Foreskin keratinocyte (primary cell): ENCODE measurements at places on chromosomes 16 and 17.

DNA sequence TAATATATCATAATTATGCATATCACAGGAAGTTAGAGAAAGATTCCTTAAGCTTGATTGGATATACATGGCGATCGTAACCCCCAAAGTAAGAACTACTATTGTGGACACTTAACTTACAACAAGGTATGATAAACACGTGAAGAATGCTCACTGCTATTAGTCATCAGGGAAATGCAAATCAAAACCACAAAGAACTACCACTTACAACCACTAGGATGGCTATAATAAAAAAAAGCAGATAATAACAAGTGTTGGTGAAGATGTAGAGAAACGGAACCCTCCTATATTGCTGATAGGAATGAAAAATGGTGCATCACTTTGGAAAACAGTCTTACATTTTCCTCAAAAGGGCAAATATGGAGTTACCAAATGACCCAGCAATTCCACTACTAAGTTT is 265.9 kb downstream of the SLC39A11 start:
- DNase-seq, result peak; percentile 71

DNA sequence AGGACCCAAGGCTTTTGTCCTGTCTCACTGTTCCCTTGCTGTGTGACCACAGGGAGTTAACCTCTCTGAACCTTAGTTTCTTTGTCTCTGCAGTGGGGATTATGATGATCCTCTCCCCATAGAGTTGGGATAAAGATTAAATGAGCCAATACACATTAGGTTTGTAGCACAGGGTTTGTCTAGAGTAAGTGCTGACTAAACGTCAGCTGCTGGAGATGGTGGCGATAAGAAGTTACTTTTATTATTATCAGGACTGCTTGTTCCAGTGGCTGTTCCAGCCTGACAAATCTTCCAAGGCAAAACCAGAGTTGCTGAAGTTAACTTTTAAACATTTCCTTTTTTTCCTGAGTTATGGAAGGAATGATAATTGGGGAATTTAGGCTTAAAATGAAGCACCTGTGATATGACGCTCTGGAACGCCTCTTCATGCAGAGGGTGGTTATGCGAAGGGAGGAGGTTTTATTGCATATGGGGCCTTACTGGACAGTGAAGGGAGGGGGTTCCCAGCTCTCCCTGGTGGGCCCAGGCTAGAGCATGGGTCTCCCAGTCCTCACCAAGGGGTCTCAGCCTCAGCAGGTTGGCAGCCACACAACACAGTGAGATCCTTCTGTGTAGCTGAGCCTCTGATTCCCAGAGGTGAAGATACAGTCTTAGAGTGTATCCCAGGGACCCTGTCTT is 35.8 kb downstream of the PLCG2 start:
- DNase-seq, result no peak

DNA sequence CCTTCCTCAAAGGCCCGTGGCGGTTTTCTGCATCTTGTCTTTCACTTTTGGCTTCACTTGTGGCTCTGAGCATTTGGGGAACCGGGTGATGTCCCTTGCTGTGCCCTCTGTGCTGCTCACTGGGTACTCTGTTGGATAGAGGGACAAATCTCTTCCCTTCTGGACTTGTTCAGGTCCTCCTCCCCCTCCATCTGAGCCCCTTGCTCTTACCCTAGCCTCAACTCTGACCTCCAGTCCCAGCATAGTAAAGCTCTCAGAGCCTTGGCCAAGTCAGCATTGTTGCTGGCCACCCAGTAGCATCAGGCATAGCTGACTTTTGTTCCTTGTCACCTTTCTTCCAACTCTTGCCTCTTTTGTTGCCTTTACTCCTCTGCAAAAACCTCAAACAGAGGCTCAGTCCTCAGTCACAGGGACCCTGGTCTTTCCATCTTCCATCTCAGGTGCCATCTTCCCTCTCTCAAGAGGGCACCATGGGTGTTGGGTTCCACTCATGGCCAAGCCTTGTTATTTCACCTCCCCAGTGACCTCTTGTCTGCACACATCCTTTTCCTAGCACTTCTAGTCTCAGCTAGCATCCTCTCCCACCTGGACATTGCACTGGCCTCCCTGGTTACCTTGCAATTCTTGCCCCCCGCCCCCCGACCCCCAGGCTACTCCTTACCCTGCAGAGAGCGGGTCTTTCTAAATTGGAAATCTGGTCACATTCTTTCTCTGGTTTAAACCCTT is 393 bp upstream of the PSMB10 start:
- no peak for DNase-seq

DNA sequence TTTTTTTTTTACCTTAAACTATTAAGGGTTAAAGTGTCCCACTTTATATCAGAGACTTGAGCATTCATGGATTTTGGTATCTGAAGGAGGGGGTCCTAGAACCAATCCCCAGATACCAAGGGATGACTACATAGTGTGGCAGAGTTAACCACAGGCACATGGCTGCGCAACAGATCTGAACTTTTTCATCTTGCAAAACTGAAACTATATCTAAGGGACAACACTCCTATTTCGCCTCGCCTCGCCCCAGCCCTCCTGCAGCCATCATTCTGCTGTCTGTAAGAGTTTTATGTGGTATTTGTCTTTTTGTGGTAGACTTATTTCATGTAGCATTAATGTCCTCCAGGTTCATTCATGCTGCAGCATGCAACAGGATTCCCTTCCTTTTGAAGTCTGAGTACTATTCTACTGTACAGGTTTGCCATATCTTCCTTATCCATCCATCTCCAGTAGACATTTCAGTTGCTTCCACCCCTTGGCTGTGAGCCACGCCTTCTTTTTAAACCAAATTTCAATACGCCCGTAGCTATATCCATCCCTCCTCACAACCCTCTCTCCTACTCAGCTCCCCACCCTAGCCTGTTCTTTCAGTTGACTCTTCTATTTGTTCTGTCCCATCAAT is 53.2 kb downstream of the AMFR start:
- no peak for DNase-seq

DNA sequence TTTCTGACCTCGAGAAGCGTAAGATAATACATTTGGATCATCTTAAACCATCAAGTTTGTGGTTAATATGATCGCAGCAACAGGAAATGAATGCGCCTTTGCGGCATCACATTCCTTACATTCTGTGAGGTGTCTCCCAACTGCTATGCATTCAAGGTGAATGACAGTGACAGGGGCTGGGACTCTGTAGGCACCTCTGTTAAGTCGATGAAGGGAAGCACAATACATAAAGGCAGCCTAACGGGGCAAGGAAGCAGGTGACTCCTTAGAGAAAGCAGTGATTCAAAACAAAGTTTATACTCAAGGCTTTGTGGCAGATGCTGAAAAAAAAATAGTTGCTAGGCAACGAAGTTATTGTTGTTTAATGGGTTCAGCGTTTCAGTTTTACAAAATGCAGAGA is 21.6 kb upstream of the EVPL start:
- DNase-seq, result no peak

DNA sequence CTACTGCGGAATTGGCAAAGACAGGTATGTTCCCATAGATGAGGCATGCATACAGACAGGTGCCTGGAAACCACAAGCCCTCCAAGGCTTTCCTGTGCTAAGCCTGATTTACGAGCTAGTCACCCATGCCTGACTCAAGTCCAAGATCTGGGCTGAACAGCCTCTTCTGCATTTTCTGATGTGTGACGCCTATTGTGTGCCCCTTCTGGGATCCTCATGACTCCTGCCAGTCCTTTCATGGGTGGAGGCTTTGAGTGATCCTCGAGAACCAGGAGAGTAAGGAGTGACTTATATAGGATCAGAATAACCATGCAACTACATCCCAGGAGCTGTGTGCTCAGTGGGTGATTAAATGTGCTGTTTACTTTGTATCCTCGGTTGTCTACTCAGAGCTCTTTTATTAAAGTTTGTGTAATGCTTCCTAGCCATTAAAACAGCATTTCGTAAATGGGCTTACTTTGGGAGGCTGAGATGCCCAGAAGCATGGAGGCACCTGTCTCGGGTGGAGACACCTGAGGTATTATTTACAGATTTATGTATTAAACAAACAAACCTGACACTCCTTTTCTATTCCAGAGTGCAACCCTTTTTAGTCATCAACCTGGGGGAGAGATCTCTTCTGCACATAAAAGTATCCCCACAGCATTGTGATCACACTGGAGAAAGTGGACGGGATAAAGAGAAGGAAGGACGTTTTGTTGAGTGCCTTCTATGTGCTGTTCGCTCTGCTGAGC is 373.0 kb upstream of the DYNLRB2 start:
- peak; percentile 91 for DNase-seq

DNA sequence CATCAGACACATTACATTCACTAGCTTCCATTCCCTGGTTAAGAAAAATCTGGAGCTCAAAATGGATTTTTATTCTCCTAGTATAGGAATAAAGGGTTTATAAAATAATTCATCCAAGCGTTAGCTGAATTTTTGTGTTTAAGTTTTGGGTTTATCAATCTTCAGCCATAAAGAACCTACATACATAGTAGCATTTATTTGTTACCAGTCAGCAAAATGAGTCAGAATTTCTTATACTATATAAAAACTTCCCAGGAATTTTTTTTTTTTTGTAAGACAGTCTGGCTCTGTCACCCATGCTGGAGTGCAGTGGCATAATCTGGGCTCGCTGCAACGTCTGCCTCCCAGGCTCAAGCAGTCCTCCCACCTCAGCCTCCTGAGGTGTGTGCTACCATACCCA is 40.2 kb upstream of the SLC12A3 start:
- no peak for DNase-seq

- DNase-seq, result no peak
These were observed 27.6 kb downstream of the HELZ start for GRCh38 chr17:67217446-67217845.

DNA sequence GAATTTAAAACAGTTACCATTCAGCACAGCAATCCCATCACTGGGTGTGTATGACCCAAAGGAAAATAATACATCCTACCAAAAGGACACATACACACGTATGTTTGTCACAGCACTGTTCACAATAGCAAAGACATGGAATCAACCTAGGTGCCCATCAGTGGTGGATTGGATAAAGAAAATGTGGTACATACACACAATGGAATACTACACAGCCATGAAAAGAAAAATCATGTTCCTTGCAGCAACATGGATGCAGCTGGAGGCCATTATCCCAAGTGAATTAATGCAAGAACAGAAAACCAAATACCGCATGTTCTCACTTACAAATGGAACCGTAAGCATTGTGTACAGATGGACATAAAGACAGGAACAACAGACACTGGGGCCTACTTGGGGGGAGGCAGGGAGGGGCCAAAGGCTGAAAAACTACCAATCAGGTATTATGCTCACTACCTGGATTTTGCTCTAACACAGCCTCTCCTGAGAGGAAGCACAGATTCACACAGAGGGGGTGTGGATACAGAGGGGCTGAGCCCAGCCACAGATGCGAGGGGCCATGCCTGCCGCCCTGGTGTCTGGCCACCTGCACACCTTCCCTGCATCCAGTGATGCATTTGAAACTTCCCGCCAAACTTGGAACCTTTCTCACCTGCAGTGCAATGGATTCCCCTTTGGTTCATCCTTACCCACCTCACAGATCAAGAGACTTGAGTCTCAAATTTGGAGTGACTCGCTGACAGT is 55.9 kb downstream of the USP22 start:
- no peak for DNase-seq

- no peak for DNase-seq
These were observed 434 bp downstream of the CEMP1 start for GRCh38 chr16:2530629-2531318.

GRCh38 chr16:51982715-51983680 is 563.9 kb downstream of the TOX3 start:
- DNase-seq, result peak; percentile 43

DNA sequence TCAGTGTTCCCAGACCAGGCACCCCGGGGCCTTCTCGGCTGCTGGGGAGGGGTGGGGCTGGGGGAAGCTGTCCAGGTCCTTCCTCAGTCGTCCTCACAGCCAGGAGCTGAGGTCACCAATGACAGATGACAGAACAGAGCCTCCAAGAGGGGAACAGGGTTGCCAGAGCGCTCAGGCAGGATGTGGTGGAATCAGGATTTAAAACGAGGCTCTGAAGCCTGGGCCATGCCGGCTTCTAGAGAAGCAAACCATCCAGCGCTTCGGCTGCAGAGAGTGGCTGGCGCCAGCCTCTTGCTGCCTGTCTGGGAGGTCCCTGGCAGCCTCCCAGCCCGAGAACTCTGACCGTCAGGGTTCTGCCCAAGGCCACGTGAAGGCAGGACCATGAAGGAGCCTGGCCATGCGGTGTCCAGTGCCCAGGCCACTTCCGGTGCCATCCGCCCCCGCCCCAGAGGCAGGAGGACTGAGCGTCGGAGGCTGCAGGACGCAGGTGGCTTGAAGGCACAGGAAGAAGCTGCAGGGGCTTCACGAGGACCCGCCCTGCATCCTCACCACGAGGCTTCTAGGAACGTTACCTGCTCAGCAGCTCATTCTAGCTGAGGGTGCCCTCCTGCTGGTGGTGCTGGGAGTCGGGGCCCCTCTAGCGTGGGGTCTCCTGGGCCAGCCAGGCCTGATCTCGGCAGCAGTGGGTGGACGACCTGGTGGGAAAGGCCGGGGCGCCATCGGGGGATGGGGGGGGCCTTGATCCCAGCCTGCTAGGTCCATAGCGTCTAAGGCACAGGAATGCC is 78.5 kb downstream of the KLHDC4 start:
- no peak for DNase-seq

DNA sequence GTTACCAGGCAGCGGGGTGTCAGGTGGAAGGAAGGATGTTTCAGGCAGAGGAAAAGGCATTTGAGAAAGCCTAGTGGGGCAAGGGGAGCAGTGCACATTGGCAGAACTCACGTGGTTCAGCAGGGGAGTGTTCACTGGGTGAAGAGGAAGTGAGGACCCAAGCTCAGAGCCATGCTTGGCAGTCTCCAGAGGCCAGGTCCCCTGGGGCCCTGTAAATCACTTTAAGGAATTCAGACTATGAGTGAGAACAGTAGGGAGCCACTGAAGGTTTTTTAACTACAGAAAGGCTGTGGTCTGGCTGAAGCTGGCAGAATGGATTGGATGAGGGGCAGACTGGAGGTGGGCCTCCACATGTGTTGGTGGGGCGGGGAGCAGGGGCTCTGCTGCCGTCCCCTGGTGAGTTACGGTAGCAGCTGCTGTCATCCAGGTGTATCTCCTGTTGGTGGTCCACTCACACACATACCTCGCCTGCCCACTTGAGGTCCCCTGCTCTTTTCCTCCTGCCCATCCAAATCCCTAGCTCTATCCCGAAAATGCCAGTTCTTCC is 5.1 kb downstream of the CLEC16A start:
- DNase-seq, result no peak

DNA sequence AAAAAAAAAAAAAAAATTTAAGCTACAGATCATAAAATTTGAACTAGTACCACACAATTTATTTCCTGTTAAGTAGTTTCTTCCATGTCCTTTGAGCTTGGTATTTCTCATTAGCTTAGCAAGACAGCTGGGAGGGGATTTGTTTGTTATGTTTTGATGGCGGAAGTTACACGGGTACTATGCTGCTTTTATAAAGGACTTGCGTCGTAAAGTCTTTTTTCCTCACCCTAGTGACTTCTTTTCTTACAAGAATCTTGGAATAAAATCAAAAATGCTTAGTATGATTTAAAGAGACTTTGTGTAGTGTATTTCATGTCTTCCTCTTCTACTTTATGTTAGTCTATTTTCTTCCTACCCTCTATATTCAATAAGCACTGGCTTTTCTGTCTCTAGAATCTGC is 89.1 kb downstream of the NLK start:
- no peak for DNase-seq

DNA sequence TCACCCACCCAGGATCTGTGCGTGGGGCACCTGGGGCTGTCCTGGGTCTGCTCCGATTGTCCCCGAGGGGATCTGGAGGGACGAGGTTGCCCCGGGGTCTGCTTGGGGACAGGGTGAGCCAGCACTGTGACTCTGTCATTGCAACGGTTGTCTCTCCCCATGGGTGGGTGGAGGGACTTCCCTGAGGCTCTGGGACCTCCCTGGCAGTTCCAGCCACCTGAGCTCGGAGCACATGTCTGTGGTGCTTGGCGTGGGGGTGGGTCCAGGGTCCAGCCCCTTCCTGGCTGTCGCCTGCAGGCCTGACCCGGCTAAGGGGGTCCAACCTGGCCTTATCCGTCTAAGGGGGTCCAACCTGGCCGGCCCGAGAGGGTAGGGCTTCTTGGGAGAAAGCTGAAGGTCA is 8.5 kb upstream of the CBFA2T3 start:
- DNase-seq, result no peak
